ENCODE measurements at places on chromosomes 6 and 20. TPM values are rescaled to one million over a fixed set of nuclear protein-coding genes. Genes with fewer than 3 reads are reported as not detected.
A peak's percentile ranks its signal among the peaks of the same experiment; 100 is the strongest.

TCF21 gene
- polyA plus RNA-seq, result 7.9 TPM

XKR7 gene
- under 0.01 TPM for polyA plus RNA-seq

DNA sequence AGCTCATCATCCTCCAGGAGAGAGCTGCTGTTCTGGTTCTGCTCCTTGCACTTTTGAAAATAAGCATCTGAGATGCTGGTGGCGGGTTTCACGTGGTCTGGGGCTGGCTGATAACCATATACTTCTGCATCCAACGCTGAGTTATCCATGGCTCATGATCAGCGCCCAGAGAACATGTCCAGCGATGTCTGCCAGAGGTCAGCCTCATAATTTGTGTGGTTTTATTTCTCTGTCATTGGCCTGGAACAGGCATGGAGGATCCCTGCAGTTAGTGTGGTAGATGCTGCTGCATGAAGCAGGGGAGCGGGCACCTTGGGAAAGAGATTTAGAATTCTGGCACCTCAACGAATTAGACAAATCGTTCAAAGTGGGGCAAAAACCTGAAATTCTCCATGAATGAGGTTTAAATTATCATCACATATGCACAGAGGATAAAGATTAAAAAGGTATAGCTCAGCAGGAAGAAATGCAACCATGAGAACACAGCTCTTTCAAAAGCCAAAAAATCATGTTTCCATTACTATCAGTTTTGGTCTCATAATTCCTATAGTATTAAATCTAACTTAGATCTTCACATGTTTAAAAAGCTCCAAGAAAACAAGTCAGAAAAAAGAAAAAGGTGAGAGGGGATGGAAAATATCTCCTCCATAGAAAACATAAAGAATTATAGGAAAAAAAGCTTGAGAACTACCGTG, 157.2 kb downstream of the SOD2 start:
- peak; percentile 71 for DNase-seq

DNA sequence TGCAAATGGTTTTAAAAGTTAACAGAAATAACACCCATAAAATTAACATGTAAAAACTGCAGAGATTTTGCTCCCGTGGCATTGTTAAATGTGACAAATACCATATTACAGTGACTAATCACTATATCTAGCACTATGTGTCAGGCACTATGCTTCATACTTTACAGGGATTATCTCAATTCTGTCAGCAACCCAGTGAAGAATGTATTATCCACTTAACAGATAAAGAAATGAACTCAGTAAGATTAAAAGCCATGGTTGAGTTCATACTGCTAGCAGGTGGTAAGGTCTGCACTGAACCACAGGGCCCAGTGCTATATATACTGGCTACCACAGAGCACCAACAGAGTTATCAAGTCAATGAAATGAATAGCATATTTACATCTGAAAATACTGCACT, 65.4 kb downstream of the RWDD2A start:
- DNase-seq, result no peak

CRISP2 gene
- polyA plus RNA-seq, result not detected

Data from right cardiac atrium (tissue), 5 donors.